ENCODE measurements at places on chromosomes 1 and 21.
A peak's percentile ranks its signal among the peaks of the same experiment; 100 is the strongest.

- DNase-seq = no peak
Measured at GRCh38 chr21:36756527-36756926, 57.6 kb downstream of the SIM2 start.

- DNase-seq = no peak
Measured at GRCh38 chr1:165900576-165901380, 73.4 kb downstream of the UCK2 start.

DNA sequence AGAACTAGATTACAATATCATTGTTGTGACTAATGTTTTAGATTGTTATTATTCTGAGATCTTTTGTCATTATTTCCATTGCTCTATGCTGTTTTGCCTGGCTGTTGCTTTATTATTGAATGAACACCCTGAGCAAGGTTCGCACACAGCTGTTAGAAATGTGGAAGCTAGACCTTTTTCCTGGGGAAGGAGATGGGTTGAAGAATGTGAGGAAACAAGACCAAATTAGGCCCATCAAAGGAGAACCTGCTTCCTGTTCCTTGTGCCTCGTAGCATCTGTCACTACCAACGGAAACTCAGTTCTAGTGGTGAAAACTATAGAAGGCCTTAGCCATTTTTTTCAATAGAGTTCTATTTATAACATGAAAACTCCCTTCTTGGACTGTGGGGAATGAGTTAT is 68.7 kb downstream of the RGL1 start:
- DNase-seq = no peak

DNA sequence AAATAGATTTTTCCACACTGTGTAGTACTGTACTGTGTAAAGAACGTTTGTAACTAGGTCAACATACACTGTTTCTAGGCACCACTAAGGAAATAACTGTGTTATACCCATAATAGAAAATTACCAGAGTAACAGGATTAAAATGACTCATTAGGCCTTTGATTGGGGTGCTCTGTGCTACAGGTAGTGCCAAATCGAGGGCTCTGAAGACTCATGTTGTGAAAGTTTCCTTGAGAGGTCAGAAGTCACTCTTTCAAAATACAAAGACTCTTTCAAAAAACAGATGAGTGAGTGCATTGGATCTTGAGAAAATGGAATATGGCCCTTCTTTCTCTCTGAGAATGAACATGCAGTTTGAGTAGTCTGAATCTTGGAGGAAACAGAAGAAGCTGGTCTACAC is 143.0 kb downstream of the MRPL39 start:
- DNase-seq = no peak

GRCh38 chr1:23556635-23557470 is 2.4 kb downstream of the ID3 start:
- DNase-seq = no peak

DNA sequence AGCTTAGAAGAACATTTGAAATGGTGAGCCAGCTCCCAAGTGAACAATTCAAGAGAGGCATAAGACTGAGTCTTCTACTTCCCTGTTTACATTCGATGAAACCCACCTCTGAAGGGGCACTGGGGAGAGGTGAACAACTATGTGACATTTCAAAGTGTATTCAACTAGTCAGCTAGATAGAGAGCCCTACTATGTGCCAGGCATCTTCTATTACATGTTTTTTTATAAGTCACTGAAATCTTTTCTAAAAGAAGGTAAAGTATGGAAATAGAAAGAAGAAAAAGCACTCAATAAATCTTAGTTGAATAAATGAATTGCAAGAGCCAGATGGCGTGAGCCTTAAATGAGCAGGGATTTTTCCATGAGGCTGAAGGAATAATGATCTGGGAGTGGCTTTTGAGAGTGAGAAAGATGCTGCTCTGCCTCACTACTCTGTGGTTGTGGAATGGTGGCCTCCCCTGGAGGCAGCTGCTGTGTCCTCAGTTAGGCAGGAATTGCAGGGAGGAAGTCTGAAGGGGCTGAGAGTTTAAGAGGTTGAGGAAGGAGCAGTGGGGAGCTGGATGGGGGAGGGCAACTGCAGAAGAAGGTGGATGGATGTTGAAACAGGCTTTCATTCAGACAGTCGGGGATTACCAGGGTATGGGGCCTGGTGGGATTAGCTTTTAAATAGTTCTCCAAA is 10.4 kb upstream of the PTPRF start:
- DNase-seq = no peak

DNA sequence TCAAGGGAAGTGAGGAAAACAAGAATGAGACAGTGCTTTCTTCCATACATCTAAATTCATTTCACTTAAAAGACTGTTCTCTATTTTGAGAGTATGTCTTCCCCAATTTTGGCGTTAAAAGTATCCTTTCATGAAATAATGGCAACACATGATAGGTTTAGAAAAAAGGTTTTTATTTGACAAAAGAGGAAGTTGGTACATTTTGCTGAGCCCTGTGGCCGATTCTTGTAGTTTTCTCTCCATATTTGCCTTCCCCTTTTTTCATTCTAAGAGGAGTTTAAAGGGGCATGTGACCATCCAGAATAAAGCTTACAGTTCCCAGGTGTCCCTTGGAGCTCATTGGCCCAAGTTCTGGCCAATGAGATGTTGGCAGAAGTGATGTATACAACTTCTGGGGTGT is 140.4 kb upstream of the KCNE2 start:
- no peak for DNase-seq

DNA sequence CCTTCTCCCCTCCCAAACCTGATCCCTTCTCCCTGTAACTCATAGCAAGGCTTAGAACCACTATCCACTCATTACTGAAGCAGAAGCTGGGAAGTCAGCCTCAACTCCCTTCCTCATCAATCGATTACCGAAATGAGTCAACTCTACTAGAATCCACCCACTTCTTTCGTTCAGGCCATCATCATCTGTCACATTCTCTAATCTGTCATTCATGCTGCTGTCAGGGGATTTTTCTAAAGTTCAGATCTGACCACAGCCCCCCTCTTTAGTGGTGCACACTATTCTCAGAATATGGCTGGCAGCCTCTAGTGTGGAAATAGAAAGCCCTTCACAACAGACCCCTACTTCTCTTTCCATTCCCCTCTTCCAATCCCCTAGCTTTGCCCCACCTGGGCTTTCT is 5.1 kb downstream of the NT5C1A start:
- DNase-seq = no peak

- DNase-seq = no peak
Measured at GRCh38 chr1:186869526-186870228, 40.9 kb downstream of the PLA2G4A start.

DNA sequence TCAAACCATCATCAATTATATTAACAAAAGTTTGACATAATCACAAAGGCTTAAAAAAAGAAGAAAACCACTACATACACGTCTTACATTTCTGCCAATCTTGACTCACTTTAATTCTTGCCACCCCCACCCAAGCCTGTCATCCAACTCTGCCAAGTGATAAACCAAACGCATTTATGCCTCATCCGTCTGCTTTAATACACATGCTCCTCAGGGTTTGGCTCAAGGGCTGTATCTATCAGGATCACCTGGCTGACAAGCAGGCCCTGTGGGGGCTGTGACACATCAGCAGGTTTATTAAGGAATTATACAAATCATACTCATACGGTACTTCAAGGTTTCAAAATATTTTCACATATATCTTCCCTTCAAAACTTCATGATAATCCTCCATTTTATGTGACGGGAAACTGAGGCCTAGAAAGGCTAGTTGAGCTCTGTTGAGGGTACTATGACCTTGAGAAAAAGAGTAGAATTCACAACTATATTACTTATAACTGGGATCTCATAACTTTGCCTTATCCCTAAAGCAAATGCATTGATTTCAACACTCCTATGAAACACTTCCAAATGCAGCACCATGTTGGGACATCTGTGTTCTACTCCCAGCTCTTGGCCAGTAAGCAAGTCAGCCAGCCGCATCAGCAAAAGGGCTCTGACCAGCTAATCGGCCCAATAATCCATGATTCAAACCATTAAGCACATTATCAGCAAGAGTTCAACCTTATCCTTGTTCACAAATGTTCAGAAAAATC is 8.7 kb downstream of the SORT1 start:
- DNase-seq = no peak

GRCh38 chr1:210905944-210906453 is 227.9 kb downstream of the KCNH1 start:
- DNase-seq = no peak

DNA sequence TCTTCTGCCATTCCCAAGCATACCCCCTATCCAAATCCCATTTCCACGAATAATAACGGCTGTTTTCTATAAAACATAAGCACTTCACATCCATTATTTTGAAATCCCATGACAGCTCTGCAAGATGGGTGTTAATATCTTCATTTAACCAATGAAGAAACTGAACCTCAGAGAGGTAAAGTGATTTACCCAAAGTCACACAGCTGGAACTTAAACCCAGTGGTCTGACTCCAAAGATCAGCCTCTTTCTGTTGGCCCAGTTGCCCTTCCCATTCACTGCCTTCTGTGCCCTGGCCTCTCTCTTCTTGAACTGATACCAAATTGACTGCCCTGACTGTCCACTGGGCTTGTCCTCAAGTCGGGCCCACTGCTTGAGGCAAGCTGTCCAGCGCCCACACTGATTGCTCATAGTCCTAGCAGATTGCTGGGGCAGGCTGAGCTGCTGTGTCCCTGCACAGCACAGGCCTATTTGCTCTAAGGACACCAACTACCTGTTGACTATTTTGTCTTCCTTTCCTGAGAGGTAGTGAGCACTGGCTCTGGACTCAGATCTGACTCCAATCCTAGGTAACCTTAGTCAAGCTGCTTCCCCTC is 19.3 kb downstream of the TAL1 start:
- DNase-seq = no peak

- no peak for DNase-seq
Measured at GRCh38 chr1:82919837-82920236, 1079.1 kb downstream of the TTLL7 start.

DNA sequence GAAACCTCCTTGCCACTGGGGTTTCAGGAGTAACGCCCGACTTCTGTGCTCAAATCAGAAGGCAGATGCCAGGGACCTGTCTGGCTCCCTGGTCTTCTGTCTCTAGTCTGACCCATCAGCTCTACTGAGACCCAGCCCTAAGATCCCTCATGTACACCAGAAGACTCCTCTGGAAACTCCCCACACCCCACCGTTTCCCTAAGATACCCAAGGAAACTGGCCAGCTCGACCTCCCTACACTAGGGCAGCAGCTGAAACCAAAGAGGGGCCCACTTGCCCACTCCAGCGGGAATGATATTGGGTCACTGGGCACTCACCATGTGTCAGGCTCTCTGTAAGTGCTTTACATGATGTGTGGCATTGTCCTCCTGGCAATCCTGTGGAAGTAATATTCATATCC is 469 bp upstream of the S100A16 start:
- DNase-seq = no peak

DNA sequence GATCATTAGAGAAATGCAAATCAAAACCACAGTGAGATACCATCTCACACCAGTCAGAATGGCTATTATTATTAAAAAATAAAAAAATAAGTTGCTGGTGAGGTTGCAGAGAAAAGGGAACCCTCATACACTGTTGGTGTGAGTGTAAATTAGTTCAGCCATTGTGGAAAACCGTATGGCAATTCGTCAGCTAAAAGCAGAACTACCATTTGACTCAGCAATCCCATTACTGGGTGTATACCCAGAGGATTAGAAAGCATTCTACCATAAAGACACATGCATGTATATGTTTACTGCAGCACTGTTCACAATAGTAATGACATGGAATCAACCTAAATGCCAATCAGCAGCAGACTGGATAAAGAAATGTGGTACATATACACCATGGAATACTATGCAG is 42.2 kb downstream of the GIPC2 start:
- DNase-seq = no peak

DNA sequence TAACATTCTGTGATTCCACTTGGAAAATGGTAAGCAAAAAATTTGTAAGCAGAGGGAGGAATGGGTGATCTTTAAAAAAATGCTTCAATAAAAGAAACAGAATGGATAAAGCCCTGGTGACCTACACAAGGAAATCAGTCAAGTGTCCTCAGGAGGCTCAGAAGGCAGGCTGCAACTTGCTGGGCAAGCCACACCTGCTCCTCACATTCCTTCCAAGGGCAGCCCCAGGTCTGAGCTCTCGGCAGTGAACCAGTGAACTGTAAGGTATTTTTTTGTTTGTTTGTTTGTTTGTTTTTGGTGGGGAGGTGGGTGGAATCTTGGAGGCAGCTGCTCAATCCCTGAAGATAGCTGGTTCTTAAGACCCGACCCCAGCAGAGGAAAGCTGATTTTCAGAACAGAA is 4.4 kb downstream of the TACSTD2 start:
- DNase-seq = no peak

- DNase-seq = no peak
Measured at GRCh38 chr1:225766967-225767633, 10.5 kb upstream of the SRP9 start.

GRCh38 chr1:61139775-61140549 is 57.6 kb downstream of the NFIA start:
- peak; percentile 60 for DNase-seq
